Smooth muscle cell of the pulmonary artery (primary cell): ENCODE measurements at places on chromosomes 11 and 22. TPM values are rescaled to one million over a fixed set of nuclear protein-coding genes. Genes with fewer than 3 reads are reported as not detected.

The CCDC81 gene
- 2.8 and 4.2 TPM in 2 replicates for total RNA-seq

The SLC22A6 gene
- not detected in 2 replicates for total RNA-seq

The ANO3 gene
- 4.5 and 7.7 TPM in 2 replicates for total RNA-seq

The LSP1 gene
- 0.66 and 4.7 TPM in 2 replicates for total RNA-seq

The DCDC1 gene
- 0.07 and 0.26 TPM in 2 replicates for total RNA-seq

The IGLL5 gene
- not detected in 2 replicates for total RNA-seq

The NXPE4 gene
- total RNA-seq, result not detected in 2 replicates

The MRPL23 gene
- 55.7 and 57.7 TPM in 2 replicates for total RNA-seq

The MOGAT2 gene
- not detected in 2 replicates for total RNA-seq

The LRRC10B gene
- total RNA-seq, result 0.20 TPM in 1 of 2 replicates, not detected in the other

The FOLR1 gene
- not detected in 2 replicates for total RNA-seq

The NRIP3 gene
- total RNA-seq, result 6.8 and 12.7 TPM in 2 replicates

The MUC5B gene
- total RNA-seq, result not detected in 2 replicates

The RTN4R gene
- total RNA-seq, result 0.52 and 0.76 TPM in 2 replicates

The RCOR2 gene
- total RNA-seq, result 2.3 and 5.8 TPM in 2 replicates

The KRTAP5-8 gene
- not detected in 2 replicates for total RNA-seq

The EMID1 gene
- total RNA-seq, result not detected in 2 replicates

The MISFA gene
- 0.43 and 0.52 TPM in 2 replicates for total RNA-seq

The SEC14L2 gene
- total RNA-seq, result 12.7 and 15.9 TPM in 2 replicates

The SPI1 gene
- not detected in 2 replicates for total RNA-seq

The C11orf21 gene
- 0.07 and 0.20 TPM in 2 replicates for total RNA-seq

The CABP4 gene
- total RNA-seq, result under 0.01 TPM in 1 of 2 replicates, not detected in the other

The NLRP14 gene
- 0.07 and 0.10 TPM in 2 replicates for total RNA-seq

The TRIM49 gene
- not detected in 2 replicates for total RNA-seq

The LARGE2 gene
- not detected in 2 replicates for total RNA-seq

The OR51B4 gene
- total RNA-seq, result 0.20 TPM in 1 of 2 replicates, not detected in the other

The C2CD2L gene
- total RNA-seq, result 4.1 and 8.5 TPM in 2 replicates

The GGTLC3 gene
- total RNA-seq, result not detected in 2 replicates

The MS4A6A gene
- total RNA-seq, result not detected in 2 replicates

The PLAAT2 gene
- total RNA-seq, result not detected in 2 replicates

The CALCB gene
- not detected in 2 replicates for total RNA-seq

The NPTXR gene
- 4.7 and 7.8 TPM in 2 replicates for total RNA-seq

The TMEM86A gene
- total RNA-seq, result 0.30 and 0.33 TPM in 2 replicates

The GRAMD1B gene
- 4.8 and 8.9 TPM in 2 replicates for total RNA-seq

The RFPL2 gene
- total RNA-seq, result not detected in 2 replicates

The CECR2 gene
- 0.03 TPM in 1 of 2 replicates, not detected in the other for total RNA-seq

The VPREB1 gene
- not detected in 2 replicates for total RNA-seq

The RAG2 gene
- total RNA-seq, result not detected in 2 replicates

The LRRC56 gene
- total RNA-seq, result 0.52 and 1.1 TPM in 2 replicates

The WBP2NL gene
- total RNA-seq, result 0.52 and 0.73 TPM in 2 replicates

The FOLR2 gene
- not detected in 2 replicates for total RNA-seq

The SERPIND1 gene
- total RNA-seq, result not detected in 2 replicates

The H19 gene
- 11.4 and 65.2 TPM in 2 replicates for total RNA-seq

The TESMIN gene
- 0.10 and 0.26 TPM in 2 replicates for total RNA-seq

The CCDC116 gene
- total RNA-seq, result 0.20 and 0.26 TPM in 2 replicates

The EP300 gene
- 67.8 and 71.9 TPM in 2 replicates for total RNA-seq

The PPFIBP2 gene
- total RNA-seq, result 11.1 and 17.2 TPM in 2 replicates

The DNAJB7 gene
- total RNA-seq, result not detected in 2 replicates

The TMEM223 gene
- total RNA-seq, result 13.3 and 16.2 TPM in 2 replicates

The WNT11 gene
- 0.52 TPM in 1 of 2 replicates, not detected in the other for total RNA-seq

The SCUBE1 gene
- not detected in 2 replicates for total RNA-seq

The LDHAL6A gene
- not detected in 2 replicates for total RNA-seq

The EIF3L gene
- 343 and 385 TPM in 2 replicates for total RNA-seq

The VSIG2 gene
- total RNA-seq, result not detected in 2 replicates

The CCDC188 gene
- total RNA-seq, result 1.2 and 2.7 TPM in 2 replicates

The NEFH gene
- total RNA-seq, result 0.20 and 0.53 TPM in 2 replicates
